ENCODE measurements at places on chromosomes 5 and 9. TPM values are rescaled to one million over a fixed set of nuclear protein-coding genes. Genes with fewer than 3 reads are reported as not detected.

- DNase-seq, result no peak
Measured at GRCh38 chr5:56093970-56094369, 99.2 kb upstream of the IL6ST start.

DNA sequence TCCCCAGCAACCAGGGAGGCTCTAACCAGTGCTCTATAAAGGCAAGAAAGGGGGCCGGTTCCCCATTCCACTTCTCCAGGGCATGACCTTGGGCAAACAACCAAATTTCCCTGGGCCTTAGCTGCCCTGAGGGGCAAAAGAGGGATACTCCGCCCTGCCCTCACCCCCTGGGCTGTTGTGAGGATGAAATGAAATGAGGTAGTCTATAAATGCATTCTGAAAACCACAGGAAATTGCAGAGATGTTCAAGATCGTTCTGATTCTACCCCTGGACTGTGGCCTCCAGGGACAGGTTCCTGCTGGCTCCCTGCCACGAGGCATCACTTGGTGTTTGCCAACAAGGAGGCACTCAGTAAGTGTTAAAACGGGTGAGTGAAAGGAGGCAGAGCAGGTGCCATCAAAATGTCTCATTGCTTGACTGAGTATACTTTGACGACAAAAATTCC lies 5.7 kb downstream of the RAPGEF1 start:
- no peak for DNase-seq

- DNase-seq, result no peak
Measured at GRCh38 chr9:129745200-129745599, 7.6 kb downstream of the PTGES start.

Gene GADD45G
- 3.5 TPM for total RNA-seq
